Activated T-cell treated with anti-CD3 and anti-CD28 coated beads, Interleukin-2, amount 50 U/mL, for 24 hours (primary cell): ENCODE measurements at places on chromosomes 11 and 22.

GRCh38 chr11:122348659-122349409 is 232.8 kb upstream of the BLID start:
- DNase-seq = no peak

DNA sequence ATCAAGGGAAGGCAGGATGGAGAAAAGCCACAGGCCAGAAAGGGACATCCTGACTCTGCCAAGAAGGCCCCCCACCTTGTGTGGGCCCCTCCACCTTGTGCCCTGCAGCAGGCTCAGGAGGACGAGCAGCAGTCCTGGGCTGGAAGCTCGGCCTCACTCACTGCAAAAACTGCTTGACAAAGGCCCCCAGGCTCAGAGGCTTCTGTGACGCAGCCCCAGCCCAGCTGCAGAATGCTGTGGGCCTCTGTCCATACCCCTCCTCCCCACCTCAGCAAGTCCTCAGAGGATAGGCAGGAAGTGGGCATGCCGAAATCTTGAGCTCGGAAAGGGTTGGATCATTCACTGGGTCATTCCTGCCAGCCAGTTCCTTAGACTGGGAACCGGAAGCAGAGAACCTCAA is 61.9 kb downstream of the NRXN2 start:
- DNase-seq = no peak

GRCh38 chr11:45048870-45049691 is 97.4 kb upstream of the PRDM11 start:
- no peak for DNase-seq

DNA sequence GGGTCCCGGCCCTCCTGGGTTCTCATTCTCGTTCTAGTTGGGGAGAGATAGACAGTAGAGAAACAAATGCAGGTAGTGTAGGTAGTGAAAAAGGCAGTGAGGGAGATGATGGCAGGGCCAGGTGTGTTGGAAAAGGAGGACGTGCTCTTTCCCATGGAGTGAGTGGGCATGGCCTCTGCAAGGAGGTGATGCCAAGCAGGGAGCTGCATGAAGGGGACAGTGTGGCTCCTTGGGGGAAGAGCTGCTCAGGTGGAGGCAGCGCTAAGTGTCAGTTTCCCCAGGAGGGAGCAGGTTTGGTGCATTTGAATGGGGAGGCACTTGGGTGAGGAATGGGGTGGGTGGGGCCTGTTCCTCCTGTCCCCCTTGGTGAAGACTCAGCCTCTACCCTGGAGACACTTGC is 22.2 kb downstream of the MCM5 start:
- no peak for DNase-seq

DNA sequence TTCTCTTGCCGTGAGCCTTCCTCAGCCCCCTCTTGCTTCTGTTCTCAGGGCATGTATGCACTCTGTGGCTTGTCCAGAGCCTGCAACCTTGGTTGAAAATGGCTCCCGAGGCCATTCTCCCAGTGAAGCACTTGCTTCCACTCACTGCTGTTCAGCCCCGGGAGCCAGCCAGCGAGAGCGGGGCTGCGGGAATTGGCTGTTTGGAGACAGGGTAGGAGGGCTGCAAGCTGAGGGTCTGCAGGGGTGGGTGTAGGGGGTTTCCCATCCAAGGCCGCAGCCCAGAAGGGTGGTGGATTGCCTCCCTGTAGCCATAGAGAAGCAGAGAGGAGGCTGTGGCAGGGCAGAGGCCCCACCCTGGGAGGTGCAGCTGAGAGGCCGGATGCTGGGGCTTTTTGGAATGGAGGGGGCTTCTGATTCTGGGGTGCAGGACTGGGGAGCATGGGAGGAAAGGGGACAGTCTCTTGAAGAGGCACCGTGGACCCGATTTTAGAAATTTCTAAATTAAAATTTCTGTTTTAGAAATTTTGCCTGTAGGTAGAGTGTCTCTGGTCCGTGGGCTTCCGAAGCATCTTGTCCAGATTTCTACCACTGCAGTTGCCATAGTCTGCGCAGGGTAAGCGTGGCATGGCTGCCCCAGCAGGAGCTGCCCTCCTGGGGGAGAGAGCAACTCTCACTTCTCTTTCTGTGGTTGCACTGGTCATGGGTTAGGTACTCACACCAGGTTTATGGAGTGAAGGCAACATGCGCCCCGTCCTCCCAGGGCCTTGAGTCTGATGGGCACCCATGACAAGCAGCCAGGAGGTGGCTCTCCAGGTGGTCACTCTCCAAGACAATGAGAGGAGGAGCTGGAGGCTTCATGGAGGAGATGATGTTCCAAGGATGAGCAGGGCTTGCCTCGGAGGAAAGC is 100.2 kb downstream of the TBC1D22A start:
- DNase-seq = no peak

GRCh38 chr11:116738975-116739374 is 33.8 kb downstream of the BUD13 start:
- no peak for DNase-seq

GRCh38 chr11:106520146-106520912 is 442.9 kb downstream of the AASDHPPT start:
- no peak for DNase-seq

DNA sequence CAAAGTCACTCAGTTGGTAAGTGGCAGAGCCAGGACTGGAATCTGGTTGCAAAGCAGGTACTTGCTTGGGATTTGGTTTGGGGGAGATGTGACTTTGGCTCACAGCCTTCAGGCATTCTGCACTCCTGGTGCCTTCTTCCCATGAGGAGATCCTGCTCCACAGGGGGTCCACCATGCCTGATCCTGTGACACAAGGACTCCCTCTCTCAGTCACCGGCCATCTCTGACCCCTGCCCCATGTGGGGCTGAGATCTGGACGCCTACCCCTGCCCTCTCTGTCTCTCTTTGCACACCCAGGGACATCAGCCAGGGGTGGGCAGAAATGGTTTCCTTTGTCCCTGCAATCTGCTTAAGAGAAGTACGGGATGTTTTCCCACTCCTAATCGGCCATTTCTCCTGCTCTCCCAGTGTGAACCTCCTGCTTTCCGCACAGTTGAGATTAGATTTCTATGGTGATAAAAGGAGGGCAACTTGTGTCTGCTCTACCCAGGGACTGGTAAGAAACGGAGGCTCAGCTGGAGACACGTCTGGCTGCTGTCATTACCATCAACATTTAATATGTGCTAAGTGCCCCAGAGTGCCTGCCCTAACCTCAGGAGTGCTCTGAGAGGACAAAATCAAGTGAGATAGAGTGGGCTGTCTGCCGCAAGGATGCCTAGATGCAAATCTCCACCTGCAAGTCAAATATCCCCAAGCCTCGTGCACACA is 11.1 kb upstream of the FXYD6 start:
- no peak for DNase-seq

- no peak for DNase-seq
Measured at GRCh38 chr22:38618682-38619081, 37.5 kb downstream of the FAM227A start.

DNA sequence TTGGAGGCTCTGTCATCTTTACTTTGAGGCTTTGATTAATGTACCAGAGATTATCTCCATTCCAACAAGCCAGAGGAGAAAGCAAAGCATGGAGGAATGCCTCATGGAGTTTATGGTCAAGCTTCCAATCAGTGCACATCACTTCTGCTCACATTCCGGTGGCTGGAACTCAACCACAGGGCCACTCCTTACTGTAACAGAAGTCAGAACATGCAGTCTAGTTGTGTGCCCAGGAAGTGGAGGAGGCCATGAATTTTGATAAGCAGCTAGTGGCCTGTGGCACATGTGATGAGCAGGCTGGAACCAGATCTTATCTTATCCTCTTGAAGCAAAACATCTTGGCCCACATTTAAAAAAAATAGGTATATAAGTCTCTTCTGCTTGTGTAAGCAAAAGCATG is 258.9 kb upstream of the ARHGAP20 start:
- no peak for DNase-seq
